Right lung (tissue), 10 donors: ENCODE measurements at places on chromosomes 2 and 18.
A peak's percentile ranks its signal among the peaks of the same experiment; 100 is the strongest.

DNA sequence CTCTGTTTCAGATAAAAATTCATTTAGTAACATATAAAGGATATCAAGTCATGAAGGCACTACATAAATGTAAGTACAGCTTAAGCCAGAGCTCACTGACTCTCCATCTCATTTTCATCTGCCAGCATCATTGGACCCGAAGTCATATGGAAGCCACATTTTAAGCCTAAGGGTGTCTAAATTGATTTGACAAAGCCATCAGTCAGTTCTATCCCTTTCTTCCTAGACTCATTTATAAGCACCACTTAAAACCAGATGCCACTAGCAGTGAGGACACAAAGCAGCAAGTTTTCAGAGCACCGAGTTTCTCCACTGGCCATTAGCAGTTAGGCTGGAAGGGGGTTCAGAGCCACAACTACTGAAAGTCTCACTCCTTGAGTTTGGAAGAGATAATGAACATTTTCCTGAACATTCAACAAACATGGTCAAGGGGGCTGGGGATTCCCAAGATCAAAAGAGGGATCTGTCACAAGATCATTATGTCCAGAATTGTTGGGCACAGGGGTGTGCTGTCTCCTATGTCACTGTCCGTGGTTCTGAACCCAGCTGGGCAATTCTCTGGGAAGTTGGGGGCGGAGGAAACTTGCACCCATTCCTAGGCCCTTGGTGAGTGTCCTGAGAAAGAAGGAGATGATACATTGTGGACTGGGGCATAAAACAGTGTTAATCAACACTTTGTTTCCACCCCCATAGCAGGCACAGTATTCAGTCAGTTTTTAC, 158.5 kb upstream of the LMAN1 start:
- no peak for DNase-seq

- DNase-seq: no peak
Measured at GRCh38 chr2:216777637-216778273, 82.1 kb downstream of the TNP1 start.

DNA sequence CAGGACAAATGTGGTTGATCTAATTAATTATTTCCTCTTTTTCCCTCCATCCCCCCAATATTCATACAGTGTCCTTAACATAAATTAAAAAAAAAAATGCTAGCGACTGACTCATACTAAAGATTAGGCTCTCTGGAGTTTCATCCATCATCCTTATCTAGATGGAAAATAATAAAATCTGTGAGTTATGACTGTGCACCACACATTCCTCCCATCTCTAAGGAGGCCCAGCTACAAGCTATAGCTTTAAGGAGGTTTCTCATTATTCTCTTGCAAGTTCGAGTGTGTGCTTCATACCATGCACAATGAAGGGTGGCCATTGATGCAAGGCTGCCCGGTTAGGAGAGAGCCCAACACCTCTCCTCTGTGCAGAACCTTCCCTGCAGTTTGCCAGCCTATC, 77.3 kb downstream of the XDH start:
- DNase-seq: no peak

DNA sequence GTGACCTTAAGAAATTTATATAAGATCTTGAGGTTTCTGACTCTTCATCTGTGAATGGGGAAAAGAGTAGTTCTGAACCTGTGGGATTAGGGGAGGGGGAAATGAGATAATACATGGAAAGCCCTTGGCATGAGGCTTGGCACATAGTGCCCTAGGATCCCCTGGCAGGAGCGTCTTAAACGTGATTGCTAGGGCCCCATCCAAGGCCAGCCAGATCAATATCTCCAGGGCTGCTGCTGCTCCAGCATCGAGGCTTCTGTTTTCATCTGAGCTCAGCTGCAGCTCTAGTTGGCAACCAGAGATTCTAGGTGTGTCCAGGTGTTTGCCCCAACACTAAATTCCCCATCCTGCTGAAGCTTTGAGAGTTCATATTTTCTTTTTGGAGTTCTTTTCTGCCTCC, 71.0 kb downstream of the IL1R2 start:
- no peak for DNase-seq

- no peak for DNase-seq
Measured at GRCh38 chr2:120672526-120673204, 63.0 kb upstream of the GLI2 start.

GRCh38 chr2:41602341-41602740, 445.5 kb upstream of the PKDCC start:
- no peak for DNase-seq

GRCh38 chr2:240573516-240574385, 5.5 kb downstream of the RNPEPL1 start:
- no peak for DNase-seq

DNA sequence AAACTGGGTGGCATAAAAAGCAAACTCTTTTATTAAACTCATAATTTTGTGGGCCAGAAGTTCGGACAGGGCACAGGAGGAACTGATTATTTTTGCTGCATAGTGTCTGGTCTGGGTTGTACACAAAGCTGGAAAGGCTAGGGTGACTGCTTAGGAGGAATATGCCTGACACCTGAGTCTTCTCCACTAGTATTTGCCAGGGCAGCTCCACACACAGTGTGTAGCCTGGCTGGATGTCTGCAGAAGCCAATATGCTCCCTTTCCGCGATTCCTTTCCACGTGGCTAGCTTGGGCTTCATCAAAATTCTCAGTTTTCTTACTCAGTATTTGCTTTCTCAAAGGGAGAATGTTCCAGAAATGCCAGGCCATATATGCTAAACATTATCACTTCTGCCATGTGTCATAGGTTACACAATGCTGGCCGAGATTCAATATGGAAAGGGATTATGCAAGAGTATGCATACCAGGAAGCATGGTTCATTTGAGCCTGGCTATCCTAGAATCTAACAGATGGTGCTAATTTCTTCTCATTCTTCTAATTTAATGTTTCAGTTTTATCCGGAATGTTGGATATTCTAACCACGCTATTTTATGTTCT, 142.7 kb upstream of the DOK6 start:
- DNase-seq: no peak

GRCh38 chr2:143356336-143356735, 227.1 kb downstream of the ARHGAP15 start:
- DNase-seq: no peak

DNA sequence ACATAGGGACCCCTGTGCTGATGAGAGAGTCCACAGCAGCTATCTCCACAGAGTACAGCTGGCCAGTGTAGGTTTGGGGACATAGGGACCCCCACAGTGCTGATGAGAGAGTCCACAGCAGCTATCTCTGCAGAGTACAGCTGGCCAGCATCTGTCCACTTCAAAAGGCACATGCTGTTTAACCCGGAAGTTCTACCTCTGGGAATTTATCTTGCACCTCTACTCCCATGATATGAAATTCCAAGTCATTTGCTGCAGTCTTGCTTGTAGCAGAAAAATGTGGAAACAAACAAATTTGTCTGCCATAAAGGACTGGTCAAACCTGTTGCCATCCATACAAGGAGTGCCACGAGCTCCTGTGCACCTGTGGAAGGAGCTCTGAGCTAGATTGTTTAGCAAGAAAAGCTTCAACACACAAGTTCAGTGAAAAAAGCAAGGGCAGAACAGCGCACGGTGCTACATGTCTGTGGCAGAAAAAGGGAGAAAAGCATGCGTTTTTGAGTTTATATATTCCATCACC, 33.1 kb downstream of the LRRFIP1 start:
- no peak for DNase-seq

DNA sequence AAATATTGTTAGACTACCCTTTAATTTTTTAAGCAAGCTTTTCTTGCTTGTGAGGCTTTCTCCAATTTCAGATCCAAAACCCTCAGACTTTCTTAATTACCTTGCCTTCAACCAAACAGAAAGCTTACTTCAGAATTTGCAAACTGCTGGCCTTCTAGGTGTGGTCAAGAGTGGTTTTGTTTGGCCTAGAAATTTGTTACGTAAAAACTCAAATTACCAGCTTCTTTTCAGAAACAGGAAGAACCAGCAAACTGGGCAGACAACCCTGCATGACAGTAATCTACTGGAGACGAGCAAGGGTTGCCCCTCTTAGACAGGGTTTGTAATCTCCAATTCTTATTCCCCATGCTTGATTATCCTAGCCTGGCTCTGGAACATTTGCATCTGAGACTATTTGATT, 27.1 kb downstream of the SRBD1 start:
- DNase-seq: no peak

GRCh38 chr2:80499095-80499494, 194.5 kb upstream of the LRRTM1 start:
- peak; percentile 12 for DNase-seq

GRCh38 chr2:32719933-32720716, 92.3 kb downstream of the TTC27 start:
- no peak for DNase-seq

DNA sequence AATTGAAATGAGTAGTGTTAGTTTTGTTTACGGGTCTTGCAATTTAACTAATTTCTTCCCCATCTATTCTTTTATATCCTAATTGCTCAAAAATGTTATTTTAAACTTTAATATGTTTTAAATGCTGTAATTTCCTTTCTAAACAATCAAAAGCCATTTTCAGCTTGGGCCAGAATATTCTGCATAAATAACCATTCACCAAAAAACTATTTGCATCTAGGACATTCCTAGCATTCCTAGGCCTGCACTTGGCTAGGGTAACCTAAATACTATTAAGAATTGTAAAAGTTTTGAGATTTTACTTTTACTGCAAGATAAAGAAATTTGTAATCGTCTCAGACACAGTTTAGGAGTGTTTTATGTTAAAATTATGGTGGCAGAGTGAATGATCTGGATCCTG, 7.8 kb upstream of the ETAA1 start:
- DNase-seq: no peak

- DNase-seq: no peak
Measured at GRCh38 chr2:191128172-191128910, 22.5 kb downstream of the STAT4 start.

DNA sequence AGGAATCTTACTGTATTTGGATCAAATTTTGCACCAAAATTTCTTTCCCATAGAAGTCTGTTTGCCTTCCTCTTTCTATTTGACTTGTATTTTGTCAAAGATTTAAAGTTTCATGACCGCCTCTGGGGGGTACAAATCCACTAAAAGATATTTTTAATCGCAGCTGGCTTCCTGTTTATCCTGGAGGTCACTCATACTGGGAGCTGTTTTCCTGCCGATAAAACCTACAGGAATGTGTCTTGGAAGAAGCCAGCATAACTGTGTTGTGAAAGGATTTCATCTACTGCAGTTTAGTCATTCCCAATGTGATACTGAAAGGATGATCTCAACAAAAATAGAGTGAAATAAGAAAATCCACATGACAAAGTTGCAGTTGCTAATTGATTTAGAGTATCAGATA, 184.0 kb downstream of the RIT2 start:
- no peak for DNase-seq

GRCh38 chr2:15784886-15785801, 155.2 kb upstream of the MYCN start:
- no peak for DNase-seq

DNA sequence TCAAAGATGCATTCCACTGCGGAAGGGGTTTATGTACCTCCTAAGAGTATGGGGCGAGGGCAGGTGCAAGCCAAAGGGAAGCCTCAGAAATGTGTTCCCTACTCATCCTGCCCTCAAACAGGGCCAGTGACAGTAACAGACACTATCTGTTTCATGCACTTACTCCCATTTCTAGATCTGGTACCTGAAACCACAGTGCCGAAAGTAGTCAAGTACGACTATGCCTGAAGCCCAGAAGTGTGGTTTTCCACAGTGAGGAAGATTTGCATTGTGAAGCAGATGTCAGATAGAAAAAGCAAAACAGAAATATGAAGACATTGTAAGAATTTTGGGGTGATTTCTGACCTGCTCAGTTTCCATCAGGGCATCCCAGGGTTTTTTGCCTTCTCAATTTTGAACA, 748.7 kb downstream of the RNF144A start:
- no peak for DNase-seq

GRCh38 chr2:236823041-236823629, 253.5 kb downstream of the ACKR3 start:
- no peak for DNase-seq

DNA sequence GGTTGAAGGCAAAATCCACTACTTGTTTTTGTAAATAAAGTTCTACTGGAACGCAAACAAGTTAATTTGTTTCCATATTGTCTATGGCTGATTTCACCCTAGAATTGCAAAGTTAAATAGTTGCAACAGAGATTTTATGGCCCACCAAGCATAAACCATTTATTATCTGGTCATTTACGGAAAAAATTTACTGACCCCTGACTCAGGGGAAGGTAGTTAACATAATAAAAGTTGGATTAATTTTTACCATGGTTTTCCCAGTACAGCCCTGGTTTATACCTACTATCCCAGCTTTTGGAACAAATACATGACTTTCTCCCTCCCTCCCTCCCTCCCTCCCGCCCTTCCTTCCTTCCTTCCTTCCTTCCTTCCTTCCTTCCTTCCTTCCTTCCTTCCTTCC, 588.9 kb upstream of the TMEFF2 start:
- no peak for DNase-seq

DNA sequence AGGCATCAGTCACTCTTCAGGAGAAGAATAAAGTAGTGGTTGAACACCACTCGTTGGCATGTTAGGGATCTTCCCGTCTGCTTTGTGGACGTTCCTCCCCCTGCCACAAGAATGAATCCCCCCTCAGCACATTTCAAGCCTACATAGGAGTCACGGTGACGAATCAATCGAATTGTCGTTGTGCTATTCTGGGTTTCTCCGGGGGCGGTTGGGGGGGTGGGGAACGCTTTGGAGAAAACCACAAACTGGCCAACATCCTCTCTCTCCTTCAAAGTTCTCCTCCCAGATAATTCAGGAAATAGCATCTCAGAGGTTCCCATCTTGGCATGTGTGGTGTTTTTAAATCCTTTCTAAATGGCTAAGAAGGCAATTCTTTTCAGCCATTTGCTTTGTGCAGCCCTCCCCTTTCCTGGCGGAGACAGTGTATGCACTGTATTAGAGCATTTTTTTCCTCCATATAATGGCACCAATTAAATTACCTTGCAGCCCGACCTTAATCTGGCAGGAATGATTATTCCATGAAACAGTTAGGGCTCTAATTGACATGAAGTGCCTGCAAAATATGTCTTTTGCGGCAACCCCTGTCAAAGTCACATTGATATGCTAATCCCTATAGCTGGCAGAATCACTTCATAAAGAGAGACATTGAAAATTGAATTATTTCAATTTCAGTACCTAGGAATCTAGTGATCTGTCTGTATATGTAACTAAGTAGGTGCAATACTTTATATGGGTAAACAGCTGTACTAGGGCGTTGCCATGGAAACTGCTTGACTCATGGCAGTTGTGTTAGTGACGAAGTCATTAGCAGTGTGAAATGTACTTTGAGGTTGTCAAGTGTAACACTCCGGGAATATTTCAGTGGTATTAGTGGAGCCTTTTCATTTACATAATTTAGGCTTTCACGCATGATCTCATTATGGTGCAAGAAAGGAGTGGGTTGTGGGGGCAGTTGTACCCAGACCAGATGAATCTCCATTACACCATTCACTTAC, 323.4 kb upstream of the SLC14A2 start:
- no peak for DNase-seq

- no peak for DNase-seq
Measured at GRCh38 chr2:238345297-238345968, 25.1 kb downstream of the TRAF3IP1 start.

DNA sequence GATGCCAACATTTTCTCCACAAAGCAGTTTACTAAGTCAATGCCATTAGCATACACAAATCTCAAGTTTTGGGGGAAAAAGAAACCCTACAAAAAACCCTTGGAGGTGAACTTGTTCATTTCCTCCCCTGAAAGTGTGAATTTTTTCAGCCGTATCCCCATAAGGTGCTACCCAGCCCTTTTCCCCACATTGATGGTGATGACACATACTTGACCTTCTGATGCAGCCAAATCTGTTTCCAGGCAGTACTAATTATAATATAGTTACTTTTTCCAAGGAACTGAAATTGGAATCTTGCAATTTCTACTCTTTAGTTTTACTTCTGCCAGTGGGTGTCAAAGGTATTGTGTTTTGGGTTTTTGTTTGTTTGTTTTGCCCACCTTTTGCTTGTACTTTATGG, 474.5 kb downstream of the TGIF1 start:
- no peak for DNase-seq
